ENCODE measurements at places on chromosomes 1 and 21.

DNA sequence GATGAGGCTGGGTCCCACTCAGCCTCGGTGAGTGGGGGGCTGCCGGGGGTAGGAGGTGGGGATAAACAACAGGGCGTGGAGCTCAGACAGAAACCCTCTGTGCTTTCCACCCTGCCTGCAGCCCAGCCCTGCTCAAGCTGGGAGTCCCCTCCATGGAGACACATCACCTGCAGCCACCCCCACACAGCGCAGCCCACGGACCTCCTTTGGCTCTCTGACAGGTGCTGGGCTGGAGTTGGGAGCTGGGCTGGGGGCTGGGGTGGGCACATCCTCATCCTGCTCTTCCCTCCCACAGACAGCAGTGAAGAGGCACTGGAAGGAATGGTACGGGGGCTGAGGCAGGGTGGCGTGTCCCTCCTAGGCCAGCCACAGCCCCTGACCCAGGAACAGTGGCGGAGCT lies 1.9 kb upstream of the CATSPER4 start:
- DNase-seq: no peak

DNA sequence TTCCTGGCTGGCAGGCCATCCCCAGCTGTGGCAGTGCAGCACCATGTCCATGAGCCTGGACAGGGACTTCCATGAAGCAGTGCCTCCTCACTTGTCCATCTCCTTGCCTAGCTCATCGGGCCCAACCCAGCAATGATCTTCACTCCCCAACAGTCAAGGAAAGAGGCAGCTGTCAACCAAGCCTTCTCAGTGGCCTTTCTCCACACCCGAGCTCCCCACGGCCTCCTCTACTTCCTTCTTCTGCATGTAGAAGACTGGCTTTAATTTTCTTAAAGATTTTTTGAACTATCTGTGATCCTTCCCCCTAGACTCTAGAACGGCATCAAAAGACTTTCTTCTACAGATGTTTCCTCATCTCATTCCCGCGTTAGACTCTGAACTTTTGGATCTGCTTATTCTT lies 65.5 kb upstream of the COA6 start:
- DNase-seq: no peak

DNA sequence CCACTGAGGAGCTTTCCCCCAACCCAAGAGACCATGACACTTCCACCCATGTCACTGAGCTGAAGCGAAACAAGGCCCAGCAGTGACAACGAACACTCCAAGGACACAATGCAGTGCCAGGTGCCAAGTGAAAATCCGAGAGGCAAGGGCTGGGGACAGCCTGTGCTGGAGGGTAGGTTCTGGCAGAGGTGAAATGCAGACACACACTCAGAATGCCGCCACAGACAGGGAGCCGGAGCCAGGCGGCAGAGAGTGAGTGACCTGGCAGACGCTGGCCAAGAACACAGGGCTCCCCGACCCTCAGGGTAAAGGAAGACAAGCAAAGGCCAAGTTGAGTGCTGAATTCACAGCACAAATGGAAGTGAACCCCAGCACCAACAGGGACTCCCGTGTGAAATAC lies 78.9 kb downstream of the CD46 start:
- DNase-seq: no peak

GRCh38 chr1:154855186-154855851 lies 14.8 kb downstream of the KCNN3 start:
- DNase-seq: no peak

GRCh38 chr21:34802180-34802899 lies 133.5 kb downstream of the CLIC6 start:
- no peak for DNase-seq

GRCh38 chr1:92480200-92480812 lies 6.4 kb downstream of the GFI1 start:
- DNase-seq: no peak

- no peak for DNase-seq
These were observed 41.7 kb upstream of the RAB4A start for GRCh38 chr1:229229137-229229720.

- DNase-seq: no peak
These were observed 164.2 kb upstream of the C1orf21 start for GRCh38 chr1:184222652-184223052.

- no peak for DNase-seq
These were observed 97.8 kb upstream of the PDE4B start for GRCh38 chr1:65694933-65695332.

All from right atrium auricular region (tissue), 2 donors.